ENCODE measurements at places on chromosomes 12 and 14. TPM values are rescaled to one million over a fixed set of nuclear protein-coding genes. Genes with fewer than 3 reads are reported as not detected.

DNA sequence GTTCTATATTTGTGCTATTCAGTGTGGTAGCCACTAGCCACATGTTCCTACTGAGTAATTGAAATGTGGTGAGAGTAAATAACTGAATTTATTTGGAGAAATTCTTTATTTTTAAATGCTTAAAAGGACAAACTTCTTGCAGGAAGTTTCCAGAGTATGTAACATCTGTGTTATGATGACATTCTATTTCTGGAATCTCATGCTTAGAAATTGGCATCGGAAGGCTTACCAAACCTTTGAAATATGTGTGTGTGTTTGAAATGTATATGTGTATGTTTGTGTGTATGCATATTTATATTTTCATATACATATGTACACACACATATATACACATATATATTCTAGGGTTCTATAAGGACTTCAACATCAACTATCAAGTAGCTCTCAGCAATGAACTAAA is 12.4 kb upstream of the WSCD2 start:
- H3K36me3 ChIP-seq, result no peaks in the 10 kb centered on the region
- H3K27ac ChIP-seq, result no peak overlapping the region
- no peaks in the 10 kb centered on the region for H3K4me1 ChIP-seq
- peaks cover 8% of the 10 kb centered on the region for H3K27me3 ChIP-seq
- H3K4me3 ChIP-seq, result no peak overlapping the region

KRT73 gene
- 0.42 TPM for total RNA-seq

ITGA5 gene
- 84.5 TPM for total RNA-seq

DNA sequence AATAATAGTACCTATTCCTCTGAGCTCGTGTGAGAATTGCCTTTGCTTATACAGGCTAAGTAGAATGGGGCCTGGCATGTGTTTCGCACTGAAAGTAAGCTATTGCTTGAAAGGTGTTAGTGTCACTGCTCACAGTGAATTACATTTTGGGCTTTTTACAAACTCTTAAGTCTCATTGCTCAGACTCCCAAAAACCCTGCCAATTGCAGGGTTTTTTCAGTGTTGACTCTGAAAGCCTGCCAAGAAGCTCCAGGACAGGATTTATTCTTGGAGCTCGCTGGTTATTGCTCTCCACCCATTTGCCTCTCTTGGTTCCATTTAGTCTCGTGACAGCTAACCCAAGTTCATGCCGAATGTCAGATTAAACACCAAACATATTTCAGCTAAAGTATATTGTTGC is 39.8 kb downstream of the NOPCHAP1 start:
- peaks cover 1% of the 10 kb centered on the region for H3K4me1 ChIP-seq
- no peak overlapping the region for H3K27ac ChIP-seq
- H3K36me3 ChIP-seq, result peaks cover 9% of the 10 kb centered on the region
